Right renal pelvis (tissue), 4 donors: ENCODE measurements at places on chromosomes 11 and 22. TPM values are rescaled to one million over a fixed set of nuclear protein-coding genes. Genes with fewer than 3 reads are reported as not detected.

Gene CARD18
- polyA plus RNA-seq, result not detected

Gene MS4A4E
- 1.2 TPM for polyA plus RNA-seq

Gene MUC5B
- polyA plus RNA-seq, result 0.05 TPM

Gene DUSP8
- 5.7 TPM for polyA plus RNA-seq

Gene POTEH
- not detected for polyA plus RNA-seq

Gene DDX25
- 5.0 TPM for polyA plus RNA-seq

Gene DTX4
- polyA plus RNA-seq, result 47.1 TPM

Gene C11orf65
- polyA plus RNA-seq, result 3.5 TPM

Gene LRRN4CL
- 1.5 TPM for polyA plus RNA-seq

Gene DEUP1
- 1.3 TPM for polyA plus RNA-seq

Gene GP1BB
- polyA plus RNA-seq, result 4.6 TPM

Gene MCHR1
- 0.60 TPM for polyA plus RNA-seq

Gene RASSF10
- 24.0 TPM for polyA plus RNA-seq

Gene OR52I2
- polyA plus RNA-seq, result not detected

Gene KDM4E
- 0.24 TPM for polyA plus RNA-seq

Gene PKDREJ
- 0.49 TPM for polyA plus RNA-seq

Gene TENM4
- polyA plus RNA-seq, result 23.9 TPM

Gene CARNS1
- 2.4 TPM for polyA plus RNA-seq

Gene SYT7
- polyA plus RNA-seq, result 4.7 TPM
